ENCODE measurements at places on chromosomes 3 and 15.

GRCh38 chr15:75347222-75348033 is 589 bp downstream of the NEIL1 start:
- no peak for DNase-seq

GRCh38 chr3:98545940-98546339 is 14.2 kb downstream of the GPR15 start:
- DNase-seq: no peak

- DNase-seq: no peak
These were observed 223.1 kb downstream of the RBMS3 start for GRCh38 chr3:29503958-29504357.

- no peak for DNase-seq
These were observed 1074.1 kb downstream of the SI start for GRCh38 chr3:164004205-164004604.

GRCh38 chr3:126446791-126447190 is 28.9 kb downstream of the ZXDC start:
- DNase-seq: no peak

DNA sequence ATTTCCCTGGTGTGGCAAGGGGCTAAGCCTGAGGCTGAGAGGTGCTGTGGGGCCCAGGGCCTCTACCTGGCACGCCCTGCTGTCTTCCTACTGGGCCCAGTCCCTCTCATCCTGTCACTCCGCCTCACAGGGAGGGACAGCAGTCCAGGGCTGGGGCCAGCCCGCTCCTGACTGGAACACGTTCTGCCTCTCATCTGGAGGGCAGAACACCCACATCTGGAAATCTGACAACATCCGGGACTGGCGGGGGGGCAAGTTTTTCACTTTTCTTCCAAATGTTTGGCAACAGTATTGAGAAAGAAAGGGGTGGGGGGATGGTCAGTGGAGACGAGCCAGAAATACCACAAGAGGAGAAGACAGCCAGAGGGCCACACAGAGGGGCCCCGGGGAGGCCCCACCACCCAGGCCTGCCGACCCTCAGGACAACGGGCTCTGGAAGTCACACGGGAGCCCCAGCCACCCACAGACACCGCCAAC is 1.8 kb upstream of the MYL3 start:
- DNase-seq: no peak

GRCh38 chr3:193982258-193982659 is 153.7 kb upstream of the HES1 start:
- DNase-seq: no peak
